NCI-H460 (cell line): ENCODE measurements at places on chromosomes 12 and 14.

GRCh38 chr12:120261951-120262851 lies 3.3 kb downstream of the PXN start:
- peak; percentile 47 for DNase-seq

DNA sequence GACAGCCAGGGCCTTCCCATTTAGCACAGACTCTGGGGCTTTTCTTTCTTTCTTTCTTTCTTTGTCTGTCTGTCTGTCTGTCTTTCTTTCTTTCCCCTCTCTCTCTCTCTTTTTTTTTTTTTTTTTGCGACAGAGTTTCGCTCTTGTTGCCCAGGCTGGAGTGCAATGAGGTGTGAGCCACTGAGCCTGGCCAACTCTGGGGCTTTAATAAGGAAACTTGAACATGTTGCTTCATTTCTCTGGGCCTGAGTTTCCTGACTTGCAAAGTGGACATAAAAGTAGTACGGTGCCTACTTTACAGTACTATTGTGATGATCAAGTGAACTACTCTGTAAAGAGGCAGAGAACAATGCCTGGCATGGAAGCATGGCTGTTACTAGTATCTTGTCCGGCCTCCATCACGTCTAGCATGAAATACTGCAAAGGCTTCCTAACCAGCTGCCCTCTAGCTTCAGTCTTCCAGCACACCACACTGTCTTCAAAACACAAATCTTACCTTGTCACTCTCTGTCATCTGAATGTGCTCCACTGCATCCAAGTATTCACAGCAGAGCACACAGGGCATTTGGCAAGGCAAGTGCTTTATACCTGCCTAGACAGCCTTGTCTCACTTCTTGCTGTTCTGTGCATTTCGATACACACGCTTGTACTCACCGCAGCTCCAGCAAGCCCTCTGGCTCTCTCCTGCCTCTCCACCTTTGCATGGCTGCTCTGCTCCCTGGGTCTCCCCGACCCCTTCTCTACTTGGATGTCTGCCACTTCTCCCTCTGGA lies 96.7 kb downstream of the IRF2BPL start:
- no peak for DNase-seq

DNA sequence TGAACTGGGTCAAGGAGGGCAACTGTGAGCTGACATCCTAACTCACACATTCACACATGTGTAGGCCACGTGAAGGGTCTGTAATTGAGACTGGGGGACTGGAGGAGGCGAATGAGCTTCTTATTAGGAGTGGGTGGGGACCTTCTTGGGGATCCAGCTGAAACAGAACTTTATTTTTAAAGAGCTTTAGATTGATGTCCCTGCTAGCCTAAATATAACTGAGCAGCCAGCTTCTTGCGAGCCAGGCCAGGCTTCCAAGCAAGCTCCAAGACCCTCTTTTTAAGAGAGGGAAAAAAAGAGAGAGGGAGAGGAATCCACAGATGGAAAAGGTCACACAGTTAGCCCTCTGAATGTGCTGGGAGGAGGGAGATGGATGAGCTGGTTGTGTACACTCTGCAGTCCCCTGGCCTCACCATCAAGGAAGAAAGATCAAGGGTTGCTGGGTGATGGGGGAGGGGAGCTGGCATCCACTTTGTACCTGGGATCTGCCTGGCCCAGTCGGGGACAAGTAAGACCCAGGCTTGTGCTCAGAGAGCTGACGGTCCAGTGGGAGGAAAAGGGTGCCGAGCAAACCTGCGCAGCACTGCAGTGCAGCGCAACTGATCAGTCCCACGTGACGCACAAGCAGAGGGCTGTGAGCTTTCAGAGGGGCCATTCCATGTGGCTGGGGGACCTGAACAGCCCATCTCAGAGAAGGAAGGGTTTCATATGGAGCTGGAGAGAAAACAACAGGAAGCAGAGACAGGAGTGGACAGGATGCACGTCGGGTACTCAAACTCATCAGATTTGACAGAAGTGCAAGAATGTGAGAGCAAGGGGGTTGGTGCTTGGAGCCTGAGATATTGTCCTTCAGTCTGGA lies 154.5 kb downstream of the ZFP36L1 start:
- DNase-seq, result no peak

DNA sequence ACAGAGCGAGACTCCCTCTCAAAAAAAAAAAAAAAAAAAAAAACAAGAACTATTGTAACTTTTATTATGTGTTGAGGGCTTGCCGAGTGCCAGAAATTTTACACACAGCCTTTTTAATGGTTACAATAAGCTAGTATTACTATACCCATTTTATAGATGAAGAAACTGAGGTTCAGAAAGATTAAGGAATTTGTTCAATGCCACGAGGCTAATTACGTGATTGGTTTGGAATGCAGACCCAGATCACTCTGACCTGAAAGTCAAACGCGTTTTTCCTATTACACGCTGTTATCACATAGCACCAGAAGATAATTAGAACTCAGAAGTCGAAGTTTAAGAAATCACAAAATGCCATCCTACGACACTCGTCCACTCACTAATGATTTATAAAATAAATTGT lies 48.9 kb upstream of the RAP1B start:
- no peak for DNase-seq

GRCh38 chr14:72590577-72590976 lies 303.3 kb downstream of the DPF3 start:
- no peak for DNase-seq

GRCh38 chr14:74350928-74351323 lies 2.7 kb downstream of the VRTN start:
- DNase-seq, result no peak

DNA sequence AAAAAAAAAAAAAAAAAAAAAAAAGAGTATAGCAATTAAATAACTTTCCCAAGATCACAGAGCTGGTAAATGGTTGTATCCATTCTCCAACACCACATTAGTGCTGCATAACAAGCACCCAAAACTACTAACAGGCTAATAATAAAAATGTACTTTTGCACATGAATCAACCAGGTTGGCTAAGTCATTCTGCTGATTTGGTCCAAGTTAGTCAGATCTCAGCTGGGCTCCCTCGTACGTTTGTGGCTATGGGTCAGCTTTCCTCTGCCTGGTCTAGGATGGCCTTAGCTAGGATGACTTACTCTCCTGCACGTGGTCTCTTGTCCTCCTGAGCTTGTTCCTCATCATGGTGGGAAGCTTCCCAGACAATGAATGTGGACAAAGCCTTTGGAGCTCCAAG lies 7.9 kb upstream of the PLEKHG6 start:
- DNase-seq, result no peak

DNA sequence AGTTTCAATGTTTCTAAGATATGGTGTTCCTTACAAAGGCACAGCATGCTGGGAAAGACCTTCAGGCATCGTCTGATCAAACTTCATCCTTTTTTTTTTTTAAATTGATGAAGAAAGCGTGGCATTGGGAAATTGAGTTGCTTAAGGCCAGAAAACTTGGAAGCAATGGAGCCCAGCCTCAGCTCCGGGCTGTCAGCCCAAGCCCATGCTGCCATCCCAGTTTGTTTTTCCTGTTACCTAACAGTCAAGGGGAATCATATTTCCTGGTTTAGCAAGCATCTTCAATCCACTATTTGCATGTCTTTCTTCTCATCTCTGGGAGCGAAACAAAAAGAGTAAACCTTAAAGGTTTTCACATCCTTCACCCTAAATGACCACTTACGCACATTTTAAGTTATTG lies 200.2 kb downstream of the CHST11 start:
- no peak for DNase-seq

DNA sequence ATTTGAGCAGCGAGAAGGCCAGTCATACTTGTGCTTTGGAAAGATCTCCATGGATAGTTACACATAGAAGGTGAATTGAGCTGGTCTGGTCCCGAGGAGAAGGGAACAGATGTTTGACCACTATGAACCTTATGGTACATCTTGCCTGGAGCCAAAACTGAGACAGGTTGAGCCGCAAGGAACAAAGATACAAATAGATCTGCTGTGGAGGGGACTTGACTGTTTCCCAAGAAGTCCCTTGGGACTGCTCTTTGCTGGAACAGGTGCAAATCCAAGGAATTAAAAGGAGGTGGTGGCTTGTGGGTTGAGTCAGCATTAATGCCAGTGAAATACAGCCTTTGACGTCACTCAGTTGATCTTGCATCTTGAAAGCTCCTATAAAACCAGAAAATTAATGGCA lies 68.8 kb upstream of the PRIMA1 start:
- DNase-seq, result no peak

DNA sequence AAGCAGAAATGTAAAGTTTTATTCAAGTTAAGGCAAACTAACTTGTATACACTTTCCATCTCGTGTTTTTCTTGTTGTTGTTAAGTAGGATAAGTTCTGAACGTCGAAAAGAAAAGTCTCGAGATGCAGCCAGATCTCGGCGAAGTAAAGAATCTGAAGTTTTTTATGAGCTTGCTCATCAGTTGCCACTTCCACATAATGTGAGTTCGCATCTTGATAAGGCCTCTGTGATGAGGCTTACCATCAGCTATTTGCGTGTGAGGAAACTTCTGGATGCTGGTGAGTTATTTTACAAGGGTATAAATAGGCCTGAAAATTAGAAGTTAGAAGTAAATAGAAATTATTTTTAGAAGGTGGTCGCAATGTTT lies 25.0 kb downstream of the HIF1A start:
- no peak for DNase-seq

DNA sequence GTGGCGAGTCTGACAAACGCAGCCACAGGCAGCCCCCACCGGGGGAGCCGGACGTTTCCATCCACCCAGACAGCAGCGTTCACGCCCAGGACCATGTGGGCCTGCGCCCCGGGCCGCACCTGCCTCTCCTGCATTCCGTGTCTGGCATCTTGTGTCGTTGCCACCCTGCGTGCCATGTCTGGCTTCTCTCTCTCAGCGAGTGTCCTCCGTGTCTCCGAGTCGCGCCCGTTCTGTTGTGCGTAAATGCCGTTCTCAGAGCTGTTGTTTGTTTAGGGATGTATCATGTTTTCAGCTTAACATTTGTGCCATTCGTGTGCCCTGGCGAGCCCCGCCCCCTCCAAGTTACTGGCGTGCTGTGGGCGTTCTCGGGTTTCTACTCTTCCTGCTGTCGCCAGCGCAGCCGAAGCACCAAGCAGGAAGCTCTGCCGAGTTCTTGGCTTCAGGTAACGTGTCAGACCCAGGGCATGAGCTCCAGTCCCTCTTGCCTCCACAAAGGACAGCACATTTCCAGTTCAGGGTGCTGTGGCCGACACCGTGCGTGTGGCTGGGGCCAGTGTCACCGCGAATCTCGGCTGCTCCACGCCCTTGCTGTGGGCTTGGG lies 34.6 kb downstream of the NOC4L start:
- no peak for DNase-seq

DNA sequence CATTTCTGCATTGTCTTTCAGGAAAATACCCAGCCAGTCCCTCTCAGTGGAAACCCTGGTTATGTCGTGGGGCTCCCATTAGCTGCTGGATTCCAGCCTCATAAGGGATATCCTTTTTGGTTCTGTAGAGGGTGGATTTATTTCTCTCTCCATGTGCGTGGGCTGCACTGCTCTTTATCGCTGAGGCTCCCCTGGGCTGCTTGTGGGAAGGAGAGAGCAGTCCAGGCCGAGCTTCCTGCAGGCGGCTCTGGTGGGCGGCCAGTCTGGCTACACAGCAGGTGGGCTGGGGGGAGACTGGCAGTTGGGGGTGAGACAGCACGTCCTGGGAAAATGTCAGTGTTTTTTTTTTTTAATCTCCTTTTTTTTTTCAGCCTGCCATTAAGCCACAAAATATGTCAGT lies 27.6 kb downstream of the TCTN1 start:
- no peak for DNase-seq

GRCh38 chr12:80966001-80966400 lies 28.3 kb upstream of the LIN7A start:
- no peak for DNase-seq

DNA sequence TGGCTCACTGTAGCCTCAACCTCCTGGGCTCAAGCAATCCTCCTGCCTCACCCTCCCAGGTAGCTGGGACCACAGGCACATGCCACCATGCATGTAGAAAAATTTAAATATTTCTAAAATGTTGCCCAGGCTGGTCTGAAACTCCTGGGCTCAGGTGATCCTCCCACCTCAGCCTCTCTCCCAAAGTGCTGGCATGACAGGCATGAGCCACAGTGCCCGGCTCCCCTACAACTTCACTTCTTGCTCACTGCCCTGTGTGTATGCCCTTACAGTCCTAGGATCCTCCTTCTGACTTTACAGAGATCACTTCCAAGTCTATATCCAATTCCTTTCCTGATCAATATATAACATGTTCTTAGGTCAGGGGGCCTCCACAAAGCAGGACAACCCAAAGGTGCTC lies 23.8 kb upstream of the CREBL2 start:
- no peak for DNase-seq

DNA sequence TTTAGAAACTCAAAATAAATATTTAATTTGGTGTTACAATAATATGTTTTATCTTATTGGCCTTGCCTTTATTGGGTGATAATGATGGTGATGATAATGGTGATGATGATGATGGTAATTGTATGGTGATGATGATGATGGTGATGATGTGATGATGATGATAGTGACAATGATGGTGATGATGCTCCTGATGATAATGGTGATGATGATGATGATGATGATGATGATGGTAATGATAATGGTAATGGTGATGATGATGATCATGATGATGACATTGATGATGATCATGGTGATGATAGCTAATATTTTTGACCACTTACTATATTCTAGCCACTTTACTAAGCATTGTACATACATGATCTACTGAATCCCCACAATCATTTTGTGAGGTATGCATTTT lies 1548.6 kb upstream of the TMEM132C start:
- no peak for DNase-seq

DNA sequence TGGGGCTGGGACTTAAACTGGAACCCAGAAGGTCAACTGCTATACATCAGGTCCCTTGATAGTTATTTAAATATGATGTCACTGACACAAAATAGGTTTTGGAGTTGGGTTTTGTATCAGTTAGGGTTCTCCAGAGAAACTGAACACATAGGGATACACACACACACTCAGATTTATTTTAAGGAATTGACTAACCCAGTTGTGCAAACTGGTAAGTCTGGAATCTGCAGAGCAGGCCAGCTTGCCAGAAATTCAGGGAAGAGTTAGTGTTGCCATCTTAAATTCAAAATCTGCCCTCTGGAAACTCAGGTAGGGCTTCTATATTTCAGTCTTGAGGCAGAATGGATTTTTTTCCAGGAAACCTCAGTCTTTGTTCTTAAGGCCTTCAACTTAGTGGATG lies 36.9 kb downstream of the MAPK1IP1L start:
- no peak for DNase-seq

GRCh38 chr12:102757882-102758226 lies 159.2 kb downstream of the PAH start:
- no peak for DNase-seq

DNA sequence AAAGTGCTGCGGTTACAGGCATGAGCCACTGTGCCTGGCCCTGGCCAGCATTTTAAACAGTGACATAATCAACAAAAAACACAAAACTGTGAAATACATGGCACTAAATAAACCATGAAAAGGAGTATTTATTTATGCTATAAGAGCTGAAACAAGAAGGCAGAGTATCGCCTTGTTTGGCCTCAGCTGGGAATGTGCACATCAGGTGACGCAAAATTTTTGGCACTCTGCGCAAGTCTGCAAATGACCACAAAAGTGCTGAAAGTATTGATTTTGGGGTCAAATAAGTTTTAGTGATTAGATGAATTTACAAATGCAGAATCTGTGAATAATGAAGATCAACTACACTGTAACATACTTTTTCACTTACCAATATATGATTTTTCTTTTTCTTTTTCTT lies 36.6 kb upstream of the NFKBIA start:
- DNase-seq, result no peak
